ENCODE measurements at places on chromosomes 2 and 18.

GRCh38 chr2:68190991-68191731, 33.5 kb downstream of the PNO1 start:
- no peak for DNase-seq

DNA sequence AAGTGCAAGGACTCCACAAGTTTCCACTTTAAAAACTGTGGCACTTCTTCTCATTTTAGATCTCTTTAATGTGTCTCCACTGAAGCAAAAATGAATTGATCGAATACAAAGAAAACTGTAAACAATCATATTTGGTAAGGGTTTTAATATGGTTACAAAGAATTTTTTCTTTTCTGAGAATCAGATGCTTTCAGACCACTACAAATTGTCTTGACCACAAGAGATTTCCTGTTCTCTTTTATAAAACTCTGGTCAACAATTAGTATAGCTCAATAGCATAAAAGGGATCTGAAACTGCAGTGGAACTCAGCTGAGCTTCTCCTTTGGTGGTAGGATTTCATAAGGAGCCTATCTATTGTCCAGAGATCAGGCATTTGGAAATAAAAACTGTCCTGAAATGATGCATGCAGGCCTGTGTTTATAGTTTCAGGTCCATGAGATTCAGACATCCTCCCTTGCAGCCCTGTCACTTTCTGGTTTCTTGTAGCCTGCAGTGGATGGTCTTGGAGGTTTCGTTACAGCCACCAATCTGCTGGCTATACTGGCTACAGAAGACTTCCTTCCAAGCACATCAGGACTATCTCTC, 120.0 kb downstream of the DOCK10 start:
- DNase-seq = no peak

GRCh38 chr18:52615321-52615720, 275.3 kb downstream of the DCC start:
- no peak for DNase-seq

DNA sequence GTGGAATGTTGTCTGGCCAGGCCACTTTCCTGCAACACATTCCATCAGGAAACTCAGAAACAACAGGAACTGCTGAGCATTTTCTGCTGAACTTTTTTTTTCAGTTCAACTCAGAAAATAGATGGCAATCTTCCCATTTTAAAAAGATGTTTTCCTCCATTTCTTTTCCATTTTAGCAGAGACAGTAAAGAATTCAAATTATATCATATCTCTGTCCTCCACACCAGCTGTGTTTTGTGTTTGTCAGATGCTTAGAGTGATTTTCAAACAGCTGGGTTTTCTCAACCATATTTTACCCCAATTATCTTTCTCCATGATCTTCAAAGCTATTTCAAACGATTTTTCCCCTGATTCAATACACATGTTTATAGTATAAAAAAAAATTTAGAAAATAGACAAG, 713.4 kb downstream of the LRRTM4 start:
- DNase-seq = no peak

DNA sequence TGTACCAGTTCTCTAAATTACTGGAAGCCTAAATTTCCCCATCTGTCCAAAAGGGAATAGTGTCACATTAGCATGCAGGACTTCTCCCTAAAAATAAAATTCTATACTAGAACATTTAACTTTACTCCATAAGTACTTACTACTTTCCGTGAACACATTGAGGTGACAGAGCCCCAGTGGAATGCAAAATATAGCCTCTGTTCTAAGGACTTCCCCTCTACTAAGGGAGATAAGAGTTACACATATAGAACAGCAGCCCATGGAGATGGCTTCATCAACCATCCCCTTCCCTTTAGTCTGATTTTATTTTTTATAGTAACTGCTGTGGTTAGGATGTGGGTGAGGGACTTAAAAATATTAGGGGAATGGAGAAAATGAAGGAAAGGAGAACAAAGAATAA, 68.9 kb upstream of the STPG4 start:
- no peak for DNase-seq
